ENCODE measurements at places on chromosomes 12 and 14.

GRCh38 chr12:92140156-92140555, 5.5 kb downstream of the BTG1 start:
- no peak for DNase-seq

DNA sequence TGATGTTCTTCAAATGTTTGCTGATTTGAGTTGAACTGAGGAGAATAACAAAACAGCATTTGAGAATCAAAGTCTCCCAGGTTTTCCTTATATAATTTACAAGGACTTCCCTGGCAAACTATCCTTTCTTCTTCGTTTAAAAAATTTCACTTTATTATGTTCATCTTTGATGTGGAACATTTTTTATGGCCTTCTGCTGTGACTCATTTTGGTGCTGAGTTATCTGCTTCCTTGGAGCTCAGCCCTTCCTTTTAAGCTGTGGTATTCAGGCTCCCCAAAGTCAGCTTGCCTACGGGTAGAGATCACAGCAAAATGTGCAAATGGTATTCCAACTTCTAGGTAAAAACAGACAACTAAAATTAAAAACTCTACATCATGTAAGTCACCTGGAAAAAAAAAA, 1.4 kb upstream of the ANO4 start:
- DNase-seq, result no peak

DNA sequence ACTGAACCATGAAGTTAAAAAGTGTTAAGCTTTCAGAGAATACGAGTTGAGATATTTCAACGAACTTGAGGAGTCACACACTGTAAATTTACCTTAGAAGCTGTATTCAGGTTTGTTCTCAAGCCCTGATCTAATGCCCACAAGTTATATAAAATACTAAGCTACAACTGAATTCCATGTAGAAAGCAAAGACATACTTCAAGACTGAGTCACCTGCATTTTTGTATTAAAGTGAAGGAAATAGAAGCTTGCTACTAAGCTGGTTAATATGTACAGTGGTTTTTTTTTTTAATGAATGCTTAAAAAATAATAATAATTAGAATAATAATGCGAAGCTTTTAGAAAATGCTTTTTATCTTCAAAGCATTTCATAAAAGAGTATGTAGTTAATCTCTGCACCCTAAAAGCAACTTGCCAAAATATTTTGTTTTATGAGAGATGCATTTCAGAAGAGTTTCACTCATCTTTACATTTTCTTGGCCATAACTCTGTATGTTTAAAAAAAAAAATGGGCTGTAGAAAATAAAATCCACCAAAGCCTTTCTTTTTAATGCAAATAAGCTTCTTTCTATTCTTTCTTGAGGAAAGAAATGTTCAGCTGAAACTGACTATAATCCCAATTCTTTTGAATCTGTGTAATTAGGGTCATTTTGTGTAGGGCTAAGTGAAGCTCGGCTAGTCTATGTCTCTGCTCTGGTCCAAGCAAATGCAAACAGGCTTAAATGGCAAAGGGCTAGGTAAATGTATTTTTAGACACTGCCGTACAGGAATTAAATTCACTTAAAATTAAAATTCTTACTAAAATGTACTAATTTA, 1047.5 kb upstream of the FLRT2 start:
- DNase-seq, result no peak

GRCh38 chr12:2449586-2449985, 345.2 kb upstream of the FKBP4 start:
- DNase-seq, result no peak

DNA sequence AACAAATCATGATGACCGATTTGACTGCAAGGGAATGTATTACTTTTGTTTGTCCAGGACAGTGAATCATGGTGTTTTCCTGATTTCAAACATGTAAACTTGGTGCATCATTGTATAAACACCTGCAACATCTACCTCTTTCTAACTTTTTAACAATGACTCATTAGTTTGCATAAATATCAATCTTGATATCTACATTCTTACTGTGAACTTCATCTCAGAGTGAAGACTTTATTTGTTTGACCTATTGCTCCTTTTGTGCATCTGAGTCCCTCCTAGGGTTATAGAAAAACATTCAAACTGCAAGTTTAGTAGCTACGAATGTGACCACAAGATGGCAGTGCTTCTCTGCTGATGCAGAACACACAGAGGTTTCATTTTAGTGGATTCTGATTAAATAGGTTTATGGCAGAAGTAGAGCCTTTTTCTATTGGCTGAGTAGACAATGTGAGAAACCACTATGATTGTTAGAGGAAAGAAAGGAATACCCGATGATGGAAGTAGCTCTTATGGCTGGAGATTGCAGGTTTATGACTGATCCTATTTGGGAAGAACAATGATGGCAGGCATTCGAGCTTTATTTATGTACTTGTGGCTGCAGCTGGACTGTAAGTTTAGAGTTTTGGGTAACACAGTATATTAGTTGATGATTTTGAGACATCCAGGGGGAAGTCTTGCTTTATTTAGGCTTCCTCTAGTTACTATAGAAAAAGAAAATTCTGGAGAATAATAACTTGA, 244.2 kb upstream of the OR4E1 start:
- DNase-seq, result no peak

GRCh38 chr14:26382901-26383685, 214.7 kb downstream of the NOVA1 start:
- no peak for DNase-seq

DNA sequence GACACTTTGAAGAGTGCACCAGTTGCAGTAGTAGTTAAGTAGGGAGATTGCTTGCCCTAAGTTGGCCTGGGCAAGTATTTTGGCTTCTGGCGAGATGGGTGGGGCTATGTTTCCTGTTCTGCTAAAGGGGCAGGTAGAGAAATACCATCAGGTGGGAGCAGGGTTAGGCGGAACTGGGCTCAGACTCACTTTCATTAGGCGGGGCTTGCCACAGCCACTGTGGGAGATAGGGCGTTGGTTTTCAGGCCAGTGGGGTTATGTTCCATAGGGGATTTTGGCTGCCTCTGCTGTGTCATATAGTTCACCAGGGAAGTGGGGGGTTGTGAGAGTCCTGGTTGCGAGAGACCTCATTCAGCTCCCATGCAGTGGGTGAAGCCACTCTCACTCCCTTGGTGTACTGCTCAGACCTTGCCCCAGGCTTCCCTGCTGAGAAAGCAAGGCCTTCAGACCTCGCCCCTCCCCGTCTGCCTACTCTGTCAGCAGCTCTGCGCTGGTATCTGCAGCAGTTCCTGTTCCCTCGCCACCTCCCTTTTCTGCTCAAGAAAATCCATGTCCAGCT, 43.3 kb downstream of the AEBP2 start:
- DNase-seq, result peak; percentile 71
